ENCODE measurements at places on chromosomes 4 and X.

GRCh38 chr4:71380788-71381187 is 42.0 kb downstream of the SLC4A4 start:
- no peak for DNase-seq

DNA sequence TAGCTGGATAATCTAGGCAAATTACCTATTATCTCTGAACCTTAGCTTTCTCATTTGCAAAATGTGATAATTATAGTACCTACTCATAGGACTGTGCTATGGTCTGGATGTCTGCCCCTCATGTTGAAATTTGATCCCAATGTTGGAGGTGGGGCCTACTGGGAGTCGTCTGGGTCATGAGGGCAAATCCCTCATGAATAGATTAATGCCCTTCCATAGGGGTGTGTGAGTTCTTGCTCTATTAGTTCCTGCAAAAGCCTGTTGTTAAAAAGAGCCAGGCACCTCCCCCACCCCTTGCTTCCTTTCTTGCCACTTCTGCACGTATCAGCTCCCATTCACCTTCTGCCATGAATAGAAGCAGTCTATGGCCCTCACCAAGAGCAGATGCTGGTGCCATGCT is 73.9 kb downstream of the SERTM2 start:
- DNase-seq = no peak

- DNase-seq = no peak
Observed at GRCh38 chr4:88880501-88881226, 176.3 kb downstream of the FAM13A start.

DNA sequence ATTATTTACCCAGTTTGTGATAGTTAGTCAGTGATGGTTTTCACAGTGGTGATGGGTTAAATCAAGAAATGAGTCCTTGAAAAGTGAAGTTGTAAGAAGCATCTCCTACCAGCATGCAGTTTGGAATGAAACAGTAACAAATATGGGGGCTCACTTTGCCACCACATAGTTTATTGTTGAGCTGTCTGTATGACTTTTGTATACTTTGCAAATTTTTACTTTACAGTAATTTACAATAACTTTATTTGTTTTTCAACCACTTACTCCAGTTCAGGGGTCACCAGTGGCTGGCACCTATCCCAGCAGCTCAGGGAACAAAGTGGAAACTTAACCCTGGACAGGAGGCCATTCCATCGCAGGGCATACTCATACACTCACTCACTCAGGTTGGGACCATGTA is 64.5 kb upstream of the ANKRD50 start:
- no peak for DNase-seq

GRCh38 chr4:179398414-179398813 is 1956.2 kb upstream of the AGA start:
- DNase-seq = no peak

GRCh38 chr4:183522821-183523220 is 18.0 kb downstream of the ING2 start:
- DNase-seq = no peak

DNA sequence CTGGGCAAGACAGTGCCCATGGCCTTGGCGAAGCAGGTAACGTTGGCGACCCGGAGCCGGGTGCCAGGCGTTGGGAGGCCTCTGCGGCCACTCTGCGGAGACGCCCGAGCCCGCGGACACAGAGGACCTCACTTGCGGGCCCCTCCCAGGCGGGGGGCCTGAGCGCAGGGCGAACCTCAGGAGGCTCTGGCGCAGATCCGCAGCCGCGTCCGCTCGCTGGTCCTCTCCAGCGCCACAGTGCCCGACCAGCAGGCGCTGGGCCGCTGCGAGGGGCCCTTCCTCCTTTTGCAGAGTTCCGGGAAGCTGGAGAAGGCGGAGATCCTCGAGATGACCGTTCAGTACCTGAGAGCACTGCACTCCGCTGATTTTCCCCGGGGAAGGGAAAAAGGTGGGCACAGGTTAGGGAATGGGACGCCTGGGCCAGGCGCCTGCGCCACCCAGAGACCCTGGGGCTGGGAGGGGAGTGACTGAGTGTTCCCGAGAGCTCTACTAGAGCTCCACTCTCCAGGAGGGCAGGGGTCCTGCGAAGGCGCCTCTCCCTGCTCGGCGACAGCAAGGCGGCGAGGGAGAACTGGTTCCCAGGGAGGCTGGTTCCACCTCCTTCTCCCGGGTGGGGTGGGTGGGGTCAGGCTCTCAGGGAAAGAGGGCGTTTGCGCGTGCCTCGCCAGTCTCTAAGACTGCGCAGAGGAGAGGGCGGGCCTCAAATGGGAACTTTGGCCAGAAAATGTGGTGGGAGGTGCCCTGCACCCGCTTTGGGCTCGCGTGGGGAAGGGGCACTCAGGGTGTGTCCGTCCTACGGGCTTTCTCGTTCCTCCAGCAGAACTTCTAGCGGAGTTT is 1.4 kb downstream of the HELT start:
- DNase-seq = peak; percentile 49

- DNase-seq = no peak
Observed at GRCh38 chr4:94341481-94342370, 910 bp downstream of the HPGDS start.

DNA sequence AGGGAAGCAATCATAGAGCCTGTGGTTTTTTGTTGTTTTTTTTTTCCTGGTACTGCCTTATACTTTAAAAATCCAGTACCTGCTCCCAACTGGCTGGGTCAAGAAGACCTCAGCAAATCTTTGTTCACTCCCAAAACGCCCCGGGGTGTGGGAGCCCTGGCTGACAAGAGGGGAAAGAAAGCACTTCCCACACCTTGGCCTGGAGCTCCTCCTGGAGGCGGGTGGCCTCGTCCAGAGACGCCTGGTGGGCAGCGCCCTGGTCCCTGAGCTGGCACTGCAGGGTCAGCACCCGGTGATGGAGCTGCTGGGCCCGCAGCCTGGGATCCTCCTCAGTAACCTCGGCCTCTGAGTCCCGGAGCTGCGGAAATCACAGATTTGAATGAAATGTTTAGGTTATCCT is 38.2 kb downstream of the C4orf50 start:
- peak; percentile 80 for DNase-seq

- DNase-seq = no peak
Observed at GRCh38 chr4:128528793-128529553, 241.4 kb upstream of the PGRMC2 start.

- DNase-seq = no peak
Observed at GRCh38 chrX:74242050-74242449, 61.9 kb upstream of the ZCCHC13 start.

GRCh38 chrX:153831429-153832150 is 1.2 kb upstream of the PDZD4 start:
- DNase-seq = no peak

- DNase-seq = no peak
Observed at GRCh38 chr4:122458625-122459024, 2.1 kb upstream of the IL2 start.

DNA sequence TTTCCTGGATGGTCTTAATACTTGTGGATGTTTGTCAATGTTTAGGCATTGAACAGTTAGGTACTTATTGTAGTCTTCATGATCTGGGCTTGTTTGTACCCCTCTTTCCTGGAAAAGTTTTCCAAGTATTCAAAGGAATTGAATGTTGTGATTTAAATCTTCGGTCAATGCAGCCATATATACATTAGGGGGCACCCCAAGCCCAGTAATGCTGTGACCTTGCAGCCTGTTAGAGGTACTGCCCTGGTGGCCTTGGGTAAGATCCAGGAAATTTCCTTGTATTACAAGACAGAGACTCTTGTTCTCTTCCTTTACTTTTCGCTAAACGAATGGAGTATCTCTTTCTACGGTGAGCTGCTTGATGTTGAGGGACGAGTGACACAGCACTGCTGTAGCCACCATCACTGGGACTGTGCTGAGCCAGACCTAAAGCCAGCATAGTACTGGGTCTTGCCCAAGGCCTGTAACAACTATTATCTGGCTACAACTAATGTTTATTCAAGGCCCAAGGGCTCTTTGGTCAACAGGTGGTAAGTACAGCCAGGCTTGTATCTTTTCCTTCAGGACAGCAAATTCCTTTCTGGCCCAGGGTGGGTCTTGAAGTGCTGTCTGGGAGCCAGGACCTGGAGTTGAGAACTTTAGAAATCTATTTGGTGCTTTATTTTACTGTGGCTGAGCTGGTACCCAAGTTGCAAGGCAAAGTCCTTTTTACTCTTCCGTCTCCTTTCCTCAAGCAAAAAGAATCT is 118.3 kb upstream of the ATOH1 start:
- peak; percentile 10 for DNase-seq

GRCh38 chr4:3369781-3370674 is 71.7 kb upstream of the HGFAC start:
- peak; percentile 69 for DNase-seq

- DNase-seq = no peak
Observed at GRCh38 chrX:136200466-136200865, 50.7 kb downstream of the MAP7D3 start.

DNA sequence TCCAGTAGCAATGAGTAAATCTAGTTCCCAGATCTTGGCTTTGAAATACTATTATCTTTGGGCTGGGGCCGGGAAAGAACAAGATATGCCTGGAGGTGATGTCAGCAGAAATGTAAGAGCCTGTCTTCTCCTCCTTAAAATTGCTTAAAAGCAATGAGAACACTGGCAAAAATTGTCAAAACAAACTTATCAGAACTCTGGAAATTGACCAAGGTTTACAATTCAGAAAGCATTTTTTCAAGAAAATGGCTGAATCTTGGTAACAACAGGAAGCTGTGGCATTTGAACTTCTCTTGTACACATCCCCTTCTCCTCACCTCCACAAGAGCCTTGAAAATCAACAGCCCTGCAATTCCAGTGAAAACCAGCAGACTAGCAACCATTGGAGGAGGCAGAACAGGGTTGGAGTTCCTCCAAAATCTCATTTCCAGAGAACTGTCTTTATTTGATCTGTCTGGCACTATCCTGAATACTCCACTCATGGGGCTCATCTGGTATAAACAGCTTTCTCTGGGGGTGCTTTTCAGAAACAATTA is 13.5 kb downstream of the TIMP1 start:
- no peak for DNase-seq

DNA sequence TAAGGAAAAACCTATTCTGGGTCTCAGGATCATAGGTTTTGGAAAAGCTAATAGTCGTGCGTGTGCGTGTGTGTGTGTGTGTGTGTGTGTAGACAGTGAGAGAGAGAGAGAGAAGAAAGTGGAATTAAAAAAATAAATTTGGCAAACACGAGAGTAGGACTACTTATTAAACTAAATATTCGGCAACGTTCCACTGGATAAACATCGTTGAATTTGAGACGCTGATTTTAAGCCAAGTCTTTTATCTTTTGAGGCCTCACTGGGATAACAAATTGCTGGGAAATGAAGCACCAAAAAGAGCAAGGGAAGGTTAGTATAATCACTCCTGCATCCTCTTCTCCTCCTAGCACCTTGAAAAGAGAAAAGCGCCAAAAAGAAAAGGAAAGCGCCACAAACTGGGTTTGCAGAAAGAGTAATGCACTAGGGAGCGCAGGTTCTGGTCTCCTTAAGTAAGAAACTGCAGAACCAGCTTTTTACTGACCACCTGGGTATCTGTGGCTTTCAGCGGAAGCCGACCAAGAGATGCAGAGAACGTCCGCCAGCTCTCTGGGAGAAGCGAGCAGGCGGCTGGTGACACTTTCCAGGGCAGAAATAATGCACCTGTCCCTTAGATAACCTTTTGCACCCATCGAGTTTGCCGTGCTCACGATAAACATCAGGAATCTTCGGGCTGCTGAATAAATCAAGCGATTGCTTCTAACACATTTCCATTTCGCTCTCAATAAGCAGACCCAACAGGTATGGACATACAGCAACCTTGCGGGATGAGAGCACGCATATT is 3.4 kb downstream of the ATOH1 start:
- no peak for DNase-seq

GRCh38 chrX:24099394-24099793 is 44.6 kb downstream of the EIF2S3 start:
- no peak for DNase-seq

GRCh38 chr4:142265946-142266345 is 580.2 kb downstream of the INPP4B start:
- no peak for DNase-seq

DNA sequence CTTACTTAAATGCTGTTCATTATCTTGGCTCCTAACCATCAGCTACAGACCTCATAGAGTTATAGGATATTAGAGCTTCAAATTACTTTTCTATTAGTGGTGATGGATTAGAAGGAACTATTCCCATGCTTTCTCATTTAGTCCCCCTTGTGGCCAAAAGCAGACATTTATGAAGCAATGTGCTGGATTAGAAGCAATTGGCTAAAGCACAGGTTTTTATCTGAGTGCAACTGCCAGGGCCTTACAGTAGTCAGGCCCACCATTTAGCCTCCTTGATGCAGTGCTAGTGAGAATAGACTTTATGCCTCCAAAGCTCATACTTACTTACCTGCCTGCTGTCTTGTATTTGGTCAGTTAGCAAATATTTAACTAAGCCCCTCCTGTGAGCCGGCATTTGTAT is 93.0 kb downstream of the TSPAN7 start:
- DNase-seq = peak; percentile 35

GRCh38 chrX:129609395-129609794 is 45.4 kb downstream of the APLN start:
- DNase-seq = no peak

DNA sequence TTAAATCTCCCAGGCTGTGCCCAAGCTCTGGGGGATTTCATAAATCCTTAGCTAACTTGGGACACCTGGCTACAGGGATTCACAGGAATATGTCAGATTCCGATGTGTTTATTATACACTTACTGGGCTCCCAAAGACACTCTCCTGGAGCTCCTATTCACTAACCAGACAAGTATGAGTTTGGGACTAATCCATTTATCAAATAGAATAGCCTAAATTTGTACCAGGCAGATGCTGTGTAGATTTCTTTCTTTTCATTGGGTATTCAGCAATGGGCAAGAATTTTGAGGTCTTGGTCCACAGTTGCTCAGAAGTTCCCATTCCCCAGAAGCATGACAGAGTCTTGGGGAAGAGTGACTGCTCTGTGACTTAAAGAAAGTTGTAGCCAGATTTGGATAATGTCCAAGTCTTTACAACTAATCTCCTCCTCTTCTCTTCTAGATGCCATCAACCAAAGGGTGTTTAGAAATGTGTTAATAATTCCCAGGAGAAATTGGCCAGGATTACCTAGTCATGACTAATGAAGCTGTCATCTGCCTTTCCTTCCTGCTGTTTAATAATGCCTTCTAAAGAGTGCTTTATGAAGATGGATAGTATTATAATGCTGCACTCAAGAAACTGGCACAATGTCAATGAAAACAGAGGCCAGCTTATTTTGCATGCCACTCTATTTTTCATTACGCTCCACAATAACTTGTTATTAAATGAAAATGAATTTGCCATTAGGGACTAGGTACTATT is 120.9 kb downstream of the CHIC2 start:
- no peak for DNase-seq

- no peak for DNase-seq
Observed at GRCh38 chr4:183478926-183479325, 25.9 kb upstream of the ING2 start.

GRCh38 chr4:170465429-170465828 is 375.7 kb upstream of the AADAT start:
- DNase-seq = no peak

- DNase-seq = peak; percentile 36
Observed at GRCh38 chr4:53015681-53016080, 153.6 kb downstream of the RASL11B start.

GRCh38 chr4:52576961-52577623 is 82.0 kb downstream of the USP46 start:
- DNase-seq = no peak

Data from SK-N-SH (cell line).